ENCODE measurements at places on chromosomes 5 and 9.

GRCh38 chr5:36414869-36415282 is 113.2 kb upstream of the RANBP3L start:
- DNase-seq = no peak

GRCh38 chr9:123495731-123496130 is 139.7 kb downstream of the CRB2 start:
- DNase-seq = no peak

DNA sequence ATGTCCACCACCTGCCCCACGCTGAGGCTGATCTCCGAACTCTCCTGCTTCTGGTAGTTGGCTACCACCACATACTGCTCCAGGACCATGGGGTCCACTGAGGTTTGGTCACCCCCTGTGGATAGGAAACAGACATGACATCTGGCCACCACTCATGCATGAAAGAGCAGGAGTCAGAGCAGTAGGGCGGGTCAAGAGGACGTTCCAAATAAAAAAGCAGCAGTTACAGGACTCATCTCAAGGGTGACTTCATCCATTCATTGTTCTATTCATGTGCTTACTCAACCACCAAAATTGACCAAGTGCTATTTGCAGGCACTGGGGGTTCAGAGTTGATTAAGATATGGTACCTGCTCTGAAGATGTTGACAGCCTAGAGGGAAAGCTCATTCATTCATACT is 79.2 kb upstream of the UBTD2 start:
- DNase-seq = no peak

GRCh38 chr5:116583085-116583861 is 8.7 kb upstream of the SEMA6A start:
- DNase-seq = no peak

DNA sequence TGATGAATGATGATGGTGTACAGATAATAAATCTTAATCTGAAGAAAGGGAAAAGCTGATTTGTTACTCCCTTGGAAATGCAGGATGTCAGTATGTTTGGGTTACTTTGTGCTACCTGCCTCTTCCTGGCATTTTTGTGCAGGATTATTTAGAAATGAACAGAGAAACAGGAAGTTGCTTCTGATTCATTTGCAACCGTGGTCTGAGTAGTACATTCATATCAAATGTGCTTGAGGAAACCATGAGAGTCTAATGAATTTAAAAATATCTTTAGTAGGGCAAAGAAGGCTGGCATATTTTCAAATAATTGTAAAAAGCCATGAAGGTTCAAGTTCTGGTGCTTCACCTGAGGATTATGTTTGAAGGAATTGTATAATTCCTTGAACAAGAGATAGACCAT is 391.6 kb downstream of the TMEM161B start:
- DNase-seq = no peak

DNA sequence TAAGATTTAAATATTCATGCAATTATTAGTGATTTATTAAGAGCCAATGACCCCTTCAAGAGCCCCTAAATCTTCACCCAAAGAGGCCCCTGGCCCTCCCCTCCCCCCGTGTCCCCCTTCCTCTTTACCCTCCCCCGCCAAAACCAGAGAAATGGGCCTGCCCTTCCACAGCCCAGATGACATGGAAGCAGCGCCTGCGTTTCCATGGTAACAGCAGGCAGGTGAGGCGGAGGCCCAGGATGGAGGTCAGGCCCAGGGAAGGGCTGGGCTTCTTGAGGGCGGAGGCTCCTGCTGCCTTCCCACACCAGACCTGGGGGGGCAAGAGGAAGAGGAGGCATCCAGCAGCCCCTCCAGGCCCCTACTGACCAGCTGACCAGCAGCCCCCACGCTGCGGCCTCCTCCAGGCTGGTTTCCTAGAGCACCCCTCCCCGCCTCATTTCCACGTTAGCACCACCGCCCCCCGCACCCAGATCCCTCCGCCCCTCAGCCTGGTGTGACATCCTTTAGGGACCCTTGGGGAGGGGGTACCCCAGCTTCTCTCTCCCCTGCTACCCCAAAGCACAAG is 37.4 kb downstream of the UNC5A start:
- no peak for DNase-seq

DNA sequence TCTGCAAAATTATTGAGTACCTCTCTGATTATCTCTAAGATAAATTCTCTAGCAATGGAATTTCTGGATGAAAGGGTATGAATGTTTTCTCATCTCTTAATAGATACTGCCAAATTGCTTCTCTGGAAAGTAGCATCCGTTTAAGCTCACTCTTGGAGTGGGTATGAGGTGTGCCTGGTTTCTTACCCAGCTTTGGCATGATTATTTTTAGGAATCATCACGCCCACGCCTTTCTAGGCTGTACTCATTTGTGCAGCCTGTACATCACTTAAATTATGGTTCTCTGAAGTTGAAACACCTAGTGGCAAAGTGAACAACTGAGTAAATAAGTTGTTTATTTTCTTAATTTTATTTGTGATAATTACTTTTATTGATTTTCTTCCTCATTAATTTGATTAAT is 156.5 kb upstream of the IL12B start:
- no peak for DNase-seq

- DNase-seq = no peak
Measured at GRCh38 chr5:56142614-56143372, 90.3 kb downstream of the ANKRD55 start.

DNA sequence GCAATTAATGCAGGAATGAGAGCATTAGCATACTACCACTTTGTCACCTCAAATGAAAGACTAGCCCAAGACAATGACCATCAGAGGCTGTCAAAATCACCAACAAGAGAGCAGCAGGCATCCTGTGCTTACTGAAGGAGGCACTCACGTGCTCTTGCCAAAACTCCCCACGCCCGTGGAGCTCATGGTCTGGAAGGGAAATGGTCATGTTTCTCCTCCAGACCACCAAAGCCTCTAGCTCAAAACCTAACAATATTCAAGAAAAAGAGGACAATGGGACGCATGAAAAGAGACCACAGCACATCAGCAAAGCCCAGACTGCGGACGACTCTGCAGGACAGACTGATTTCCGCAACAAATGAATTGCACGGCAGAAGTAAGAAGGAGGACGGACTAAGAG is 12.8 kb downstream of the AKNA start:
- no peak for DNase-seq

GRCh38 chr5:54883374-54884194 is 101.8 kb downstream of the ESM1 start:
- DNase-seq = no peak

- no peak for DNase-seq
Measured at GRCh38 chr5:125244531-125244930, 498.1 kb upstream of the ZNF608 start.

GRCh38 chr5:106172681-106173532 is 1497.8 kb downstream of the EFNA5 start:
- DNase-seq = no peak

- DNase-seq = no peak
Measured at GRCh38 chr5:174412941-174413340, 311.4 kb upstream of the MSX2 start.

DNA sequence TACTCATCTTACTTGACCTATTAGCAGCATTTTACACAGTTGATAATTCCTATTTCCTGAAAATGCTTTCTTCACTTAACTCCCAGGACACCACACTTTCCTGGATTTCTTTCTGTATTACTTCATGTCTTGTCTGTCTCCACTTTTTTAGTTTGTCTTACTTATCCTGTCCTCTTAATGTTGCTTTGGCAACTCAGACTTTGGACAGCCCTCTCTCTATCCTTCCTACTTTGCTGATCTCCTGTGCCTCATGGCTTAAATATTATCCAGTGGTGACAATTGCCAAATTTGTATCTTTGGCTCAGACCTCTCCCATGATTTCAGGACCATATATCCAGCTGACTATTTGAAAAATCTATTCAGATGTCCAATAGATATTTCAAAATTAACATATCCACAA is 39.8 kb upstream of the NUDT12 start:
- no peak for DNase-seq

DNA sequence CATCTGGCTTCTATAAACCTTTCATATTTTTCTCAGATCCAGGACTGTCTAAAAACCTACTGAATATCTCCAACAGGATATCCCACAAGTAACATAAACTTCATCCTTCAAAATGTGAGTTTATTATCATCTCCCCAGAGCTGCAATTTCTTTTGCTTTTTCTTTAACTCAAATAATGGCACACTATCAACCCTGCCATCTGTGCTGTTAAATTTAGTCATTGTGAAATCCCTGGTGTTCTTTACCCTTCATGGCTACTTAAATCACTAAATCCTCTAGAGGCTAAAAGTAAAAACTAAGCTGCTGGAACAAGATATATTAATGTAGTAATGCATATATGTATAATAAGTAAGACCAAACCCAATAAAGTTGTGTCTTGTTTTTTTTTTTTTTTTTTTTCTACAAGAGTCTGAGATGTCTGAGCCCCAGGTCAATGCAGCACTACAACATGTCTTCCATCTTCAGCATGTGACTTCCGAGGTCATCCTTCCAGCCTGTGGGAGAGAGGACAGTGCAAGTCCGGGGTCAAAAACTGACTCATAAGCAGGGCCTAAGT is 362.9 kb downstream of the ADGRV1 start:
- no peak for DNase-seq

DNA sequence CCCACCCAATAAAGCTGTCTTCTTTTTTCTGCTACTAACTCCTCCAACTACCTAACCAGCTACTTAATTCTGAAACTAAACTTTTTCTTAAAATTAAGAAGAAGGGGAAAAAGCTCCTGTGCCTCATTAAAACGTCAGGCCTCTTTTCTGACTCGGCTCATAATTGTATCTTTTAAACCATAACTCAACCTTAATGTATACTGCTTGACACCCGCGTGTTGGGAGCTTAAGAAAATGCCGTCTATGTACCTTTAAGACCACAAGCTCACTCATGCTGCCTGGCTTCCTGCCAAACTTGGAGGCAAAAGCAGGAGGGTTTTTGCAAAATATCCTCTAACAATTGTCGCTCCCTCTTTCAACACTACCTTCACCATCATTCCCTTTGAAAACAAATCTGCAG is 5.0 kb downstream of the EBF1 start:
- no peak for DNase-seq

GRCh38 chr5:19630876-19631275 is 357.1 kb downstream of the CDH18 start:
- no peak for DNase-seq

DNA sequence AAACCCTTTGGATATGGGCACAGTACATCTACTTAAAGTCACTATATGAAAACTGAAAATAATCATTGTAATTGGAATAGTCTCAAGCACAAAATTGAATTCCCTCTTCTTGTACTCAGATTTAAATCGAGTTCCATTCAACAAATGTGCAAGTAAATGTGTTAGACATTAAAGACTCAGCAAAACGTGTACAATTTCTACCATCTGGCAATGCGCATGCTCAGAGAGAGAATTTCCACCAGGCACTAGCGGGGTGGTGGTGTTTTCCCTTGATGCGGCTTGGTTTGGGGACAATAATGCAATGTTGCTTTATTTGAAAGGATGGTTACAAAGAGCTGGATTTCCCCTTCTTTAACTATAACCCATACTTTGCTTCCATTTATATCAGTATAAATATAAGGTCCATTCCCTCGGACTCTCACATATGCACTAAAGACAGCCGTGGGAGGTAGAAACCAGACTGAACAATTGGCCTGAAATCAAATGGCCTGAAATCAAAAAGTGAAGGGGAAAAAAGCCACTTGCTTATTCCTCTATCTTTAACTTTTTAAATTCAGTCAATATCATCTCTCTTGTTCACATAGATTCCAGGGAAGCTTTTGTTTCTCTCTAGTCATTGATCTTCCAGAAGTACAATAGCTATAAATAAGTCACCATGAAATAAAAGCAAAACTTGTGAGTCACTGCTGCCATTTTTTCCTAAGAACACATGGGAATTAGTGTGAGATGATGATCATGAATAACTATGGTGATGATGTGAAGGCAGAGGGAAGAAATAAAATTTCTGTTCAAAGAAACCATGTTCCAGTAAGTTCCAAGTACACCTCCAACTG is 59.2 kb downstream of the ADAMTS12 start:
- DNase-seq = no peak

DNA sequence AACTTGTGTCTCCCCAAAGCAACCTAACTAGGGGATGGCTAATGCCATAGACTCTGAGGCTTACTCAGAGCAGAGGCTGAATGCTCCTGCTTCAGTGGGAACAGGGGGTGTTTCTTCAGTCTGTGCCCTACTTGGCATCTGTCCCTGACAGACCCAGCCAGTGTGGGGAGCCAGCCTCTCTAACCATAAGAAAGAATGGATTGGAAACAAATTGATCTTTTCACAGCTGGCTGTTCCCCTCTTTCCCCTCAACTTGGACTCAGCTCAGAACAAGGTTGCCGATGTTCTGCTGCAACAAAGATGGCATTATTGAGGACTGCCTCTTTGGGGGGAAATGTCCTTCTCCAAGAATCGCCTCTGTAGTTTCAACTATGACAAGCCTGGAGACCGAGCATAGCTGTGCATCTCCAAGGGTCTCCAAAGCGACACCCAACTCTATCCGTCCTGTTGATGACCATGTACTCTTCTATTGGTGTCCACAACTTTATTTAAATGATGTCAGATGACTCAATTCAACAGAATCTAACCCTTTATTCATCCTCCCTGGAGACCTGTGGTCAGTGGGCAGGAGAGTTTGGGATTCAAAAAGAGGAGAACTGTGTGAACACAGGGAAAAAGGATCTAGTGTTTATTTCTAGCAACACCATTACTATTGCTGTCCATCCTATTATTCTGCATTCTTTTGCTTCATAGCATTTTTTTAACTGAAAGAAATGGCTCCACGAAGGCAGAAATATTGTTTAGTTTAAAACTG is 24.7 kb upstream of the TNC start:
- no peak for DNase-seq

- DNase-seq = no peak
Measured at GRCh38 chr5:93594591-93595419, 11.8 kb downstream of the NR2F1 start.

GRCh38 chr5:96742538-96742937 is 65.2 kb downstream of the ERAP1 start:
- DNase-seq = no peak

DNA sequence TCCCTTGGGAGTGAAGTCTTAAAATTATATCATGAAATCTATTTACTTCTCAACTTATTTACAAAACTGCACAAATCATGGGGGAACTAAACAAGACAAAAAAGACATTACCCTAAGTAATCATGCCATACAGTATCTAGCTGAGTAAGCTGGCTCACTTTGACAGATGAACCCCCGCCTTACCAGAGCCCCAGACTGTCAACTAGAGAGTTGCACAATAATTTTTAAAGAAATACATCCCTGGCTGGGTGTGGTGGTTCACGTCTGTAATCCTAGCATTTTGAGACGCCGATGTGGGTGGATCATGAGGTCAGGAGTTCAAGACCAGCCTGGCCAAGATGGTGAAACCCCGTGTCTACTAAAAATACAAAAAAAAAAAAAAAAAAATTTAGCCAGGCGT is 62.3 kb downstream of the LPAR1 start:
- DNase-seq = no peak

GRCh38 chr5:74624931-74625505 is 15.5 kb downstream of the ENC1 start:
- no peak for DNase-seq

Data from stimulated activated CD4-positive, alpha-beta T cell treated with anti-CD3 and anti-CD28 coated beads, Interleukin-1b, Interleukin-23, amount 100 ng/mL, for 24 hours (primary cell).